Chondrocyte (in vitro differentiated cells): ENCODE measurements at places on chromosomes 16 and 17. TPM values are rescaled to one million over a fixed set of nuclear protein-coding genes. Genes with fewer than 3 reads are reported as not detected.
A peak's percentile ranks its signal among the peaks of the same experiment; 100 is the strongest.

KIF2B gene
- not detected in 3 replicates for total RNA-seq

DNA sequence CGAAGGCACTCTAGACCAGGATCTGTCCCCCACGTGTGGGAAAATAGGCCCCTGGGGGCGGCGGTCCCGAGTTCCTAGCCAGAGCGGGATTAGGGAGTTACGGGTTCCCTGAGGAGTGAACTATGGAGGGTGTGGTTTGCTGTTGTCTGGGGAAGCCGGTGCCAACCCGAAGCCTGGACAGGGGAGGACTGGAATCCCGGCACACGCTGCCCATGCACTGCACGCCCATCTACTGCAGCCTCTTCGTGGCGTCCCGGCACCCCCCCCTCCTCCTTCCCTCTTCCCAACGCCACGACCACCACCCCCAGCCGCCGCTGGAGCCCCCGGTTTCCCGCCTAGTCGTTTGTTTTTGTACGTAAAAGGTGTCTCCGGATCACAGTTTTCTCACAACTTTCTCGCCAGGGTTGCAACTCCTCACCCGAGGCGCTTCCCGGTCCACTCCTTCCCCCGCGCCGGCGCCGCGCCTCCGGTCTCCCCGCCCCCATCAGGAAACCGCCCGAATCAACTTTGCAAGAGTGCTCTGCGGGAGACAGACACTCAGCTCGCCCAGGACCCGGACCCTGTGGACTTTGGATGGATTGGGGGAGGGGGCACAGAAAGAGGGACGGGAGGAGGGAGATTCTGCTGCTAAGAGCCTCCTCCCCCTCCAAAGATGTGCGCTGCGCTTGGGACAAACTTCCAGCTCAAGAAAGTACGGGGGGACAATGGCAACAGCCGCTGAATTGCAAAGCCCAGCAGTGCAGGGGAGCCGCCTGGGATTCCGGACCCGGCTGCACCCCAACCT lies 1.4 kb upstream of the LHX1 start:
- peak overlapping the region; percentile 55 for H3K4me3 ChIP-seq
- no peaks in the 10 kb centered on the region for H3K36me3 ChIP-seq
- peaks cover 81% of the 10 kb centered on the region for H3K27me3 ChIP-seq
- DNase-seq, result no peak

DNA sequence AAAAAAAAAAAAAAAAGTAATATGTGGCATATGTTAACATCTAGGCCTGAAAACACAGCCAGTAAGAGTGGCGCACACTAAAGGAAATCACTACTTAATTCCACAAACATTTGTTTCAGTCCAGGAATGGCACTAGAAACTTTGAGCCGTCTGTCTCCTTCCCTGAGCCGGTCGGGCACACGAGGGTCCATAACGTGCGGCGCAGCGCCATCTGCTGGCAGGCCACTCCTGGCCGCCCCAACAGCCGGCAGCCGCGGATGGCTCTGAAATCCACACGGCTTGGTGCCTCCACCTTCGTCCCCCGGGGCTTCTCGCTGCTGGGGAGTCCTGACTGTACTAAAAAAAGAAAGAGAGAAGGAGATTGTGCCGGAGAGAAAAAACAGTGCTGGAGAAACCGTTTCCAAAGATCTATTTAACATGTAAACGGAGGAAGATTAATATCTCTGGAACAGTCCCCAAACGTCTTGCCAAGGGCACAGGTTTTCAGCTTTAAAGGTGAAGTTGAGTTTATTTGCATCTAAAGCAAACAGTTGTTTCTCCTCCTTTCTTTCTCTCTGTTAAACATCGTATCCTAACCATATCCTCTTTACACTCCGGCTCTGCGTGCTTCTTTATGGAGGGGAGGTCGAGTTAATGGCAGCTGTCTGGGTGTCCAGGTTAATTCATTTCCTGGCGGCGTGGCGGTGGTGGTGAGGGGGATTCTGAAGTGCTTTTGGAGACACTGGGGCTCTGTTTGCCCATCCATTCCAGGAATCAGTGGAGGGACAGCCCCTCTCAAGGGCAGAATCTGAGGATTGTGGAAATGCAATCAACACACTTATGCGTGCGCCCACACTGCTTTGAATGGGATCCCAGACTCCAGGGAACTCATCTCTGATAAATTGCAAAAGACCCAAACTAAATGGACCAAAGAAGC lies 611.3 kb upstream of the SALL1 start:
- peaks cover 60% of the 10 kb centered on the region for H3K27me3 ChIP-seq
- H3K4me1 ChIP-seq, result peaks cover 8% of the 10 kb centered on the region
- H3K27ac ChIP-seq, result no peak overlapping the region
- peak; percentile 90 for DNase-seq
- H3K4me3 ChIP-seq, result no peak overlapping the region
- no peaks in the 10 kb centered on the region for H3K36me3 ChIP-seq

- H3K4me1 ChIP-seq, result peaks cover 32% of the 10 kb centered on the region
- H3K27ac ChIP-seq, result no peak overlapping the region
- DNase-seq, result no peak
- H3K27me3 ChIP-seq, result peaks cover 48% of the 10 kb centered on the region
- H3K36me3 ChIP-seq, result no peaks in the 10 kb centered on the region
Measured at GRCh38 chr17:38579934-38580333, 25.8 kb downstream of the SRCIN1 start.
